ENCODE measurements at places on chromosomes 11 and 22.

GRCh38 chr11:27934830-27935145 is 173.2 kb downstream of the KIF18A start:
- no peak for DNase-seq

DNA sequence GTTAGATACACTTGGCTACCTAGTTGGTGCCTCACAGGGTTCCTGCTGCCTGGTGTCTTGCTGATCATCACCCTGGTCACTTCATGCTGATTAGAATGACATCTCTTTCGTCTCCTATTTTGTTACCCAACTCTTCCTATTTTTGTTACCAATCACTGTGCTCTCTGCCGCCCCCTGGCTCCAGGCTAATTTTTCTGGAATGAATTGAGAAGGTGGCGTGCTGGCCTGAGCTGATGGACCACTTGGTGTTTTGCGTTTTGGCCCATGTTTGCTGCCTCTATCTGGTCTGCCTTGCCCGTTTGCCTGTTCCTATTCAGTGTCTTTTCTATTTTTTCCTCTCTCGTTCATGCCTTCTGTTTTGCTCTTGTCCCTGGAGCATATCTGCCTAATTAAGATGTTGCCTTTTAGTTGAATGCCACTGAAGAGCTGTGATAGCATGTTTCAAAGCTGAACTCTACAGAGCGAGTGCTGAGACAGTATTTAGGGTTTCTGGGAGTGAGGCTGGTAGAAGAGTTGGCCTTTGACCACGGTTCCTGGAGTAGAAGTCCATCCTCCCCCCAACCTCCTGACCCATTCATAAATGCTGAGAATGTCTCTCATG is 5.9 kb upstream of the ATF4 start:
- peak; percentile 68 for DNase-seq

DNA sequence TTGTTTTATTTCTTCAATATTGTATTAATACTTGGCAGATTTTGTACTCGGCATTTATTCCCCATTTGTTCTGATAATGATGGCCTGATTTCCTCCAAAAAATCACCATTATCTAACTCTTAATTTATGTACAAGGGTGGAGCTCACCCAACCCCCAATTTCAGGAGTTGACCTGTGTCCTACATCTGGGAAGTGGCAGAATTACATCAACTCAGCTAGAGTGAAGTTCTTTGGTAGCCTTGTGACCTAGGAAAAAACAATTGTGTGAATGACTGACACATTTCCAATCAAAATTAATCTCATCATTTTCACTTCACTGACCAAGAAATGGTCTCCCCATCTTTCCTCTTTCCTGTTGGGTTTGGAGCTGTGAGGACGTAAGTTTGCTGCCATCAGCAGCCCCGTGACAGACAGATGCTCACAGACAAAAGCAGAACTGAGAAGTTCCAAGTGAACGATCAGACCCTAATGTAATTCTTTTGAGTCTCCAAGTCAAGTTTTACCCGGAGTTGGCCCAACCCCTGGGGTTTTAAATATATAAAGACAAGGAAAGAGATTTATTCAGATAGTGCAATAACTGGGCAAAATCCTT is 16.6 kb upstream of the MS4A6E start:
- DNase-seq, result no peak

DNA sequence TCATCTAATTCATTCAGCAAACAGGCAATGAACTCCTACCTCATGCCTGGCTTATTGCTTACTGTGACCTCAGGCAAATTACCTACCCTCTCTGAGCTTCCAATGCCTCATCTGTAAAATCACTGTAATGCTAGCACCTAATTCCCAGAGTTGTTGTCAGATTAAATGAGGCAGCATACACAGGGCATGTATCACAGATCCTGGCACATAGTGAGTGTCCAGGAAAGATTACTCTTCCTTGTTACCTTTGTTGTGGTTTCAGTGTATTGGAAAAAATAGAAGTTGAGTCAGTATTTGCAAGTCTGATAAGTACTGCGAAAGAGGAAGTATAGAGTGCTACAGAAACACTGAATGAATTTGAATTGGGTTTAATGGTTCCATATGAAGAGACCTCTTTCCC is 26.4 kb upstream of the LRRC55 start:
- no peak for DNase-seq

- DNase-seq, result no peak
These were observed 1.6 kb upstream of the SWAP70 start for GRCh38 chr11:9662273-9662672.

GRCh38 chr11:110793556-110793955 is 81.3 kb upstream of the ARHGAP20 start:
- no peak for DNase-seq

GRCh38 chr22:42893371-42894150 is 36.5 kb upstream of the ARFGAP3 start:
- DNase-seq, result no peak

DNA sequence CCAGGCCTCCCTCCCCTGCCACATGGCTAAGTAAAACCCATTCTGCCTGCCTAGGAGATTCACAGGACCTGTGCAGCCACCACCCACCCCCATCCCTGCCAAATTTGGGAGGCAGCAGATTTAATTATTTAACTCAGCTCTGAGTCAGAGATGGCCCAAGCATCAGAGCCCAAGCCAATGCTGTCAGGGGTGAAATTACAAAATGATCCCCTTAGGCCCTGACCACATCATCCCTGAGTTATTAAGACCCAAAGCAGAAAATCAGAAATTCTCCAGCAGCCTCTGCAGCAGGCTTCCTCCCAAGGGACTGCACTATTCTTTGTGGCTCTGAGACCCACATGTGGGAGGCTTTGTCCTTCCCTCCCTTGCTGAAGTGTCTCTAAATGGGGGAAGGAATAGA is 52.8 kb upstream of the RRAS2 start:
- DNase-seq, result no peak

- no peak for DNase-seq
These were observed 8.8 kb downstream of the WNT7B start for GRCh38 chr22:45968003-45968650.

DNA sequence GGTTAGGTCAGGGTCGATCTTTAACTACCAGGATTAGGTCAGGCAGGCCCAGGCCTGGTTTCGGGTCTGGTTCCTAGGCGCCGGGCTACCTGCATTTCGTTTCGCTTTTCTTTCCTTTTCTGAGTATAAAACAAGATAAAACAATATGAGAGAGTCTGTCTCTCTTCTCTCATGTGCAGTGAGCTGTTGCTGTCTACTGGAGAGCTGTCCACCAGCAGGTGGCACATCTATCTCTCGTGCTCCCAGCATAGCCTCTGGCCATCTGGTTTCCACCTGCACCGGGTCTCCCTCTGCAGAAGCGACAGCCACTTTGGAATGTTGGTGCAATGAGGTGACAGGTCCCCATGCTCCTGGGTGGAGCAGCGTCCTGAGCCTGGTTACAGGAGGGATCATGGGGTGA is 27.6 kb downstream of the RIBC2 start:
- peak; percentile 80 for DNase-seq

DNA sequence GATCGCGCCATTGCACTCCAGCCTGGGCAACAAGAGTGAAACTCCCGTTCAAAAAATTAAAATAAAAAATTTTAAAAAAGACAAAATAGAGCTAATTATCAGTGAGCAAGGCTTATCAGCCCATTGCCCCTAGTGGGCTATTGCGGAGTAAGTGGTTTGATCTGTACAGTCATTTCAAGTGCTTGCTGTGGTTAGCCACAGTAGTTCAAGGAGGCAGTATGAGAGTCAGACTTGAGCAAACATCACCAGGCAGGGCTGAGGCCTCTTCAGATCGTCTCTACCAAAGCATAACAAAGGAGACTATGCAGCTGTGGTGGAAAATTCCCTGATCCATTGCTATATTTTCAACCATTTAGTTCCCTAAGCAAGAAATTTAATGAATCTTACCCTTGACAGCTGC is 4.3 kb upstream of the SBF2 start:
- DNase-seq, result no peak

GRCh38 chr11:119421941-119422808 is 797 bp downstream of the THY1 start:
- DNase-seq, result no peak

- DNase-seq, result no peak
These were observed 97.9 kb upstream of the SYT13 start for GRCh38 chr11:45384016-45384415.

GRCh38 chr11:120182790-120183491 is 27.9 kb upstream of the OAF start:
- peak; percentile 43 for DNase-seq

DNA sequence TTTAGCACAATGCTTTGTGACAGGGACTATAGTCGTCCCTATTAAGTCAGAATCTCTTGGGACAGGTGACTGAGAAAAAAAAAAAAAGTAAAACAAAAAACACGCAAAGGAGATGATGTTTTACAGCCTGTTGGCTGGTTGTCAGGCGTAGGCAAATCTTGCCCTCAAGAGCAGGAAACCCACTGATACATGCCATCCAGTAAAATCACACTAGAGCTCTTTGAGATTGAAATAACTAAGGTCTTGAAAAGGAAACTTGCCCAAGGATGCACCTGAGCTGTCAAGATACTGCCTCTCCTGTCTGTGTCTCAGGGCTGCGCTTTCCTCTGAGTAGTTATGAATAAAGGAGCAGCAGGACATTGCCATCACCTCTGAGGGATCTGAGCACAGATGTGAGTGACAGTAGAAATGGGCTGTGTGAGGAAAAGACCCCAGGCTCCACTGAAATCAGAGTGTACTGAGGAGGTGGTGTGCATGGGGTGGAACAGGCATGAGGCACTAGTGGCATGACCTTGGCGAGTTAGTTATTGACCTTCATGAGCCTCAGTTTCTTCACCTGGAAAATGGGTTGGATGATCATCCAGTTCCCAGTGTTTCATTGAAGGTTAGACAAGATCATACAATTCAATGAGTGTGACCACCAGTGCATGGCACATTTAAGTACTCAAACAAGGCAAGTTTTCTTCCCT is 23.3 kb downstream of the MICAL2 start:
- no peak for DNase-seq

- DNase-seq, result no peak
These were observed 18.2 kb upstream of the MOB2 start for GRCh38 chr11:1504581-1505290.

GRCh38 chr11:8354622-8355415 is 91.1 kb upstream of the LMO1 start:
- DNase-seq, result peak; percentile 55

- DNase-seq, result no peak
These were observed 44.4 kb upstream of the ST14 start for GRCh38 chr11:130115218-130115617.

- no peak for DNase-seq
These were observed 115.4 kb downstream of the METTL15 start for GRCh38 chr11:28223577-28223976.

DNA sequence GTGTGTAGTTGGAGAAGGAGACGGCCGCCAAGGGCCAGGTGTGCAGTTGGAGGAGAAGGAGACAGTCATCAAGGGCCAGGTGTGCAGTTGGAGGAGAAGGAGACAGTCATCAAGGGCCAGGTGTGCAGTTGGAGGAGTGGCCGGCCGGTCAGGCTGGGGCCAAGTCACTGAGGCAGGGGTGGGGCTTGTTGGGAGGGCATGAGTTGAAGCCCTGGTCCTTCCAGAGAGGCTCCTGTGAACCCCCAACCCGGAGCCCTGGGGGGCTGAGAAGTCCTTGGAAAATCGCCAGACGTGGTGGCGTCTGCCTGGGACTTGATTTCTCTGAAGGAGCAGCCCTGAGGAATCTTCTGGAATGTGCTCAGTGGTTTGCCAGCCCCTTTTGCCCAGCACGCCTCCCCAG is 1320.5 kb downstream of the BRD1 start:
- no peak for DNase-seq

DNA sequence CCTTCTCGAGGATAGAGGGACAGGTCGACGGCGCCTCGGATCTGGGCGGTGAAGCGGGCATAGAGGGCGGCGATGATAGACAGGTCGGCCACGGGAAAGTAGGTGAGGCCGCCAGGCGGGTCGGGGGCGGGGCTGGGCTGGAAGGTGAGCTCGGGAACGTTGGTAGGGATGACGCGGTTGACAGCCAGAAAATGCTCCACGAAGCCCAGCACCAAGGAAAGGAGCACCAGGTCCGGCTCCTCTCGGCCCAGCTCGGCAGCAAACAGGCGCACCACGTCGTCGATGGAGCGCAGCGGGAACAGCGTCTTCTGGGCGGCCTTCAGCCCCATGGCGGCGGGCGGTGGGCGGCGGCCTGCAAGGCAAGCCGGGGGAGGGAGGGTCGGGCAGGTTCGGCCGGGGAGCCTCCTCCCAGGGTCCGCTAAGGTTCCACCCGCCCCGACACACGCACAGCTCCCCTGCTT is 540 bp downstream of the MEN1 start:
- DNase-seq, result peak; percentile 69

GRCh38 chr11:14672635-14673034 is 29.0 kb downstream of the PDE3B start:
- DNase-seq, result no peak

GRCh38 chr11:13958641-13959400 is 3.7 kb upstream of the SPON1 start:
- DNase-seq, result no peak

GRCh38 chr11:76169473-76169896 is 36.8 kb downstream of the WNT11 start:
- DNase-seq, result no peak

- peak; percentile 46 for DNase-seq
These were observed 4.0 kb upstream of the MCAM start for GRCh38 chr11:119320776-119321524.

GRCh38 chr11:43708776-43709175 is 28.2 kb downstream of the HSD17B12 start:
- DNase-seq, result peak; percentile 23

- no peak for DNase-seq
These were observed 4.6 kb upstream of the DIXDC1 start for GRCh38 chr11:111932611-111932950.

- no peak for DNase-seq
These were observed 3900.6 kb upstream of the OR11H1 start for GRCh38 chr22:11627436-11627797.

DNA sequence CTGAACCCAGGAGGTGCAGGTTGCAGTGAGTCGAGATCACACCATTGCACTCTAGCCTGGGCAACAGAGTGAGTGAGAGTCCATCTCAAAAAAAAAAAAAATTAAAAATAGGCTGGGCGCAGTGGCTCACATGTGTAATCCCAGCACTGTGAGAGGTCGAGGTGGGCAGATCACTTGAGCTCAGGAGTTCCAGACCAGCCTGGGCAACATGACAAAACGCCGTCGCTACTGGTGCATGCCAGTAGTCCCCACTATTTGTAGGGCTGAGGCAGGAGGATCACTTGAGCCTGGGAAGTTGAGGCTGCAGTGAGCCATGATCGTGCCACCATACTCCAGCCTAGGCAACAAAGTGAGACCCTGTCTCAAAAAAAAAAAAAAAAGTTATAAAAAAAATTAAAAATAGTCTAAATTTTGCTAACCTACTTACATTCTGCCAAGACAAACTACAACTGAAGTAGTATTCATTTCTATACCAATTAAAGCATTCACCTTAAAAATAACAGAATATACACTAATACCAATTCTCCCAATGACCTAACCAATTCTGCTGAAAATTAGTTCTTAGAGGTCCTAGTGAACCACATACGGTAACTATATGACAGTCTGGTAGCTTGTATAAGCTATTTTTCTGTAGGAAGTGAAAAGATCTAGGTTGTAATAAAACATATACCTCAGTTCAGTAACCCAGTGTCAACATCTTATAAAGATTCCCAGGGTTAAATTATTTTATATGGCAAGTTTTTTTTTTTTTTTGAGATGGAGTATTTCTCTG is 7.1 kb downstream of the DDX6 start:
- no peak for DNase-seq

All from D341Med (cell line).